KBM-7 (cell line): ENCODE measurements at places on chromosomes 2 and 18.

GRCh38 chr2:205198140-205198525 is 484.2 kb upstream of the NRP2 start:
- DNase-seq: no peak

- DNase-seq: no peak
Measured at GRCh38 chr2:150873396-150873772, 385.9 kb upstream of the RND3 start.

DNA sequence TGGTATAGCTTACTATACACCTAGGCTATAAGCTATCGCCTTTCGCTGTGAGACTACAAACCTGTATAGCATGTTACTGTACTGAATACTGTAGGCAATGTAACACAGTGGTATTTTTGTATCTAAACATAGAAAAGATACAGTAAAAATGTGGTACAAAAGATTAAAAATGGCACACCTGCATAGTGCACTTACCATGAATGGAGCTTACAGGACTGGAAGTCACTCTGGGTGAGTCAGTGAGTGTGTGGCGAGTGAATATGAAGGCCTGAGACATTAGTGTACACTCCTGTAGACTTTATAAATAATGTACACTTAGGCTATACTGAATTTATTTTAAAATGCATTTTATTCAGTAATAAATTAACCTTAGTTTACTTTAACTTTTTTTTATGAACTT is 258.2 kb upstream of the SP5 start:
- no peak for DNase-seq

GRCh38 chr2:72515696-72516095 is 310.1 kb downstream of the EXOC6B start:
- DNase-seq: no peak

- peak; percentile 19 for DNase-seq
Measured at GRCh38 chr2:202052235-202052634, 18.6 kb downstream of the FZD7 start.

GRCh38 chr2:129458436-129458835 is 521.0 kb upstream of the RAB6C start:
- no peak for DNase-seq

- DNase-seq: no peak
Measured at GRCh38 chr18:69574401-69574800, 173.7 kb downstream of the DOK6 start.

GRCh38 chr2:106095478-106096298 is 98.4 kb downstream of the UXS1 start:
- no peak for DNase-seq

GRCh38 chr18:9296233-9297006 is 38.2 kb upstream of the TWSG1 start:
- no peak for DNase-seq
